ENCODE measurements at places on chromosomes 7 and 10. TPM values are rescaled to one million over a fixed set of nuclear protein-coding genes. Genes with fewer than 3 reads are reported as not detected.

Gene WNT16
- under 0.01 TPM for total RNA-seq

Gene ASB10
- not detected for total RNA-seq

Gene FAM131B
- total RNA-seq: 1.6 TPM

Gene LBX1
- not detected for total RNA-seq

Gene TFAM
- total RNA-seq: 18.1 TPM

Gene ADD3
- total RNA-seq: 711 TPM

Gene NRP1
- 990 TPM for total RNA-seq

Gene FAM25A
- total RNA-seq: not detected

Gene LEP
- not detected for total RNA-seq

Gene TCAF2
- 1.7 TPM for total RNA-seq

Gene CACNB2
- total RNA-seq: 0.31 TPM

Gene MAGI2
- total RNA-seq: 4.6 TPM

Gene MYL10
- total RNA-seq: not detected

Gene SLC29A4
- total RNA-seq: 0.40 TPM

Gene ZNF117
- total RNA-seq: 4.7 TPM

Gene FAM180A
- 78.5 TPM for total RNA-seq

Gene SPDYE1
- total RNA-seq: not detected

Gene STAG3
- total RNA-seq: 1.1 TPM

Gene SLC13A4
- 1.6 TPM for total RNA-seq

Gene ITPRID1
- not detected for total RNA-seq

Gene OR6B1
- total RNA-seq: not detected

Gene CHST15
- 14.4 TPM for total RNA-seq

Gene FANK1
- total RNA-seq: 5.7 TPM

All from aortic smooth muscle cell (primary cell).